Effector memory CD4-positive, alpha-beta T cell (primary cell): ENCODE measurements at places on chromosomes 2 and 18.
A peak's percentile ranks its signal among the peaks of the same experiment; 100 is the strongest.

- H3K27ac ChIP-seq: no peak overlapping the region
- DNase-seq: no peak
- no peaks in the 10 kb centered on the region for H3K36me3 ChIP-seq
- no peaks in the 10 kb centered on the region for H3K27me3 ChIP-seq
These were observed 180.2 kb upstream of the TWIST2 start for GRCh38 chr2:238667639-238668038.

- no peak overlapping the region for H3K4me3 ChIP-seq
- no peaks in the 10 kb centered on the region for H3K27me3 ChIP-seq
- H3K27ac ChIP-seq: no peak overlapping the region
These were observed 49.4 kb upstream of the APCDD1 start for GRCh38 chr18:10405014-10405493.

GRCh38 chr18:23071285-23071684 lies 64.0 kb upstream of the CABLES1 start:
- H3K27me3 ChIP-seq: no peaks in the 10 kb centered on the region
- no peak overlapping the region for H3K27ac ChIP-seq
- peak; percentile 71 for DNase-seq
- peaks cover 43% of the 10 kb centered on the region for H3K4me1 ChIP-seq

DNA sequence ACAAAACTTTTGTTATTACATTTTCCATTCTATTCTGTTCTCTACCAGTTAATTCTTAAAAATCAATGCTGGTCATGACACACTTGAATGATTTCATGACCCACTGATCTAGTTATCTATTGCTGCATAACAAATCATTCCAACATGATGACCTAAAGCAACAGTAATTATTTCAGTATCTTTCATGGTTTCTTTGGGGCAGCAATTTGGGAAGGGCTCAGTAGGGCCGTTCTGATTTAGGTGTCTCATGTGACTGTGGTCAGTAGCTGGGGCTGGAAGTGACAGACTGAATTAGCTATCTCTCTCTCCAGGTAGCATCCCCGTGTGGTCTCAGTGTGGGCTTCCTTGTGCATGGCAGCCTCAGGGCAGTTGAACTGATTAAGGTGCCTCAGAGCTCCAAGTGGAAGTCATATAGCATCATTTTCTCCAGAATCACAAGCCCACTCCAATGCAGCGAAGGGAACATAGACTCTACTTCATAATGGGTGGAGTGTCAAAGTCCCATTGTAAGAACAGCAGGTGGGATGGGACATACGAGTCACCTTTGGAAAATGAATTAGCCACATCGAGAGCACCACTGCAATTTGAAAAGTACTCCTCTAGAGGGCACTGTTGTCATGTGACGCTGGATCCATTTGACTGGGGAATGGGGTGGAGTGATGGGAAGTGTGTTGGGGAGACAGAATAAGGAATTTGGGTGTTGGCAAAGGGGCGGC lies 39.1 kb upstream of the FAM136A start:
- no peaks in the 10 kb centered on the region for H3K27me3 ChIP-seq
- no peak for DNase-seq
- no peak overlapping the region for H3K27ac ChIP-seq
- H3K36me3 ChIP-seq: no peaks in the 10 kb centered on the region

GRCh38 chr2:38718601-38719000 lies 32.6 kb downstream of the SRSF7 start:
- peaks cover 3% of the 10 kb centered on the region for H3K36me3 ChIP-seq
- peaks cover 18% of the 10 kb centered on the region for H3K4me1 ChIP-seq
- no peak for DNase-seq
- H3K27me3 ChIP-seq: no peaks in the 10 kb centered on the region
